ENCODE measurements at places on chromosomes 2 and 18.
A peak's percentile ranks its signal among the peaks of the same experiment; 100 is the strongest.

- no peak for DNase-seq
Observed at GRCh38 chr2:64534363-64534762, 10.2 kb downstream of the AFTPH start.

DNA sequence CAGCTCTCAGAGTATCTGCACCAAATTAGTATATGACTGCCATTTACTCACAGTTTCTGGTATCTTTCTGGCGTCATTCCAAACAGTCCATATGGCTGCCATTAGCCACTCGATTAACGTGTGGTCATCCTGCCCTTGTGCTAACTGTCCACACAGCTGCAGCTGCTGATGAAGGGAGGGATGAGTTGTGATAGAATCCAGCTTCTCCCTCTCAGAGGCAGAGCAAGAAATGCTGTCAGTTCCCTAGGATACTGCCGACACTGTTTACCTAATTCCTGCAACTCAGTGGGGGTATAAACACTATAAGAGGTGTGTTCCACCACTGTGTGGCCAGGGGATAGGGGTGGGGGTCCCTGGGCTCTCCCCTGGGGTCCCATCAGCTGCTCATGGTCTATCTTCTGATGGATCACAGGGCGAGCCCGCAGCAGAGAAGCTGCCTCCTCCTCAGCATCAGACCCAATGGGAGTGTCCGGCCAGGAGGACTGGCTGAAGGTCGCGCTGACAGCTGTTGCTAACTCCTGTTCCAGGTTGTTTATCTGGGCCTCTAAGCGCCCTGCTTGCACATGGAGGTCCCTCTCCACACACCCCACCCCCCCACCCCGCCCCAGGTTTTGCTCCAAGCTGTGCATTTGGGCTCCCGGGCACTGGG is 17.3 kb upstream of the KLHL23 start:
- DNase-seq: no peak

DNA sequence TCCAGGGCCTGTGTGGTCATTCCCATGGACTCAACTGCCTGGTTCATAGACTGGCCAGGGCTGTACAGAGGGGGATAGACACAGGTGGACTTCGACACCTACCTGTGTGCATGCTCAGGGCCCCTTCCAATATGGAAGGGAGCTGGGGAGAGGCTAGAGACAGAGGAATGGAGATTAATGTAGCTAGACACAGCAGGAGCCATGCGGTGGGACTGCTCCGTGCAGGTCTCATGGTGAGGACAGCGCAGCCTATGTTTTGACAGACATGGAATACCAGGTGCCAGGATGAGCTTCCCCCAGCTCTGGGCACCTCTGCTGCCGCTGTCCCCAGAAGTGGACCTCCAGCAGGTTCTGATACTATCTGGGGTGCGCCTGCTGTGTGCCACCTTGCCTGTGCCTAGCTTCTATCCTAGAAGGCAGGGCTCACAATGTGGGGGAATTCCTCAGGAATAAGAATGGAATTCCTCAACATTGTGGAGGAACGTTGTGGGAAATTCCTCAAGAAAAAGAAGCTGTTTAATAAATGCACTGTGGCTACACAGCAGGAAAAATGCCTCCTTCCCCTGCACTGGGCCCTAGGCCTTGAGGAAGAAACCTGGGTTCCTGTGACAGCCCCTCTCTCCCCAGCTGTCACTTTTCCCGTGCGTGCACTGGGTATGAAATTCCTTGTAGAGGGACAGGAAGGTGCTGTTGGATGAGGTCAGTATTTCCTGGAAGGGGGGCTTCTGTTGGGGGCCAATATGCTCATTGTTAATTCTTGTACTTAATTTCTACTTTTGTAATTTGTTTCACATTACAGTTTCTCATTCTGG is 7.3 kb downstream of the IL1R1 start:
- no peak for DNase-seq

DNA sequence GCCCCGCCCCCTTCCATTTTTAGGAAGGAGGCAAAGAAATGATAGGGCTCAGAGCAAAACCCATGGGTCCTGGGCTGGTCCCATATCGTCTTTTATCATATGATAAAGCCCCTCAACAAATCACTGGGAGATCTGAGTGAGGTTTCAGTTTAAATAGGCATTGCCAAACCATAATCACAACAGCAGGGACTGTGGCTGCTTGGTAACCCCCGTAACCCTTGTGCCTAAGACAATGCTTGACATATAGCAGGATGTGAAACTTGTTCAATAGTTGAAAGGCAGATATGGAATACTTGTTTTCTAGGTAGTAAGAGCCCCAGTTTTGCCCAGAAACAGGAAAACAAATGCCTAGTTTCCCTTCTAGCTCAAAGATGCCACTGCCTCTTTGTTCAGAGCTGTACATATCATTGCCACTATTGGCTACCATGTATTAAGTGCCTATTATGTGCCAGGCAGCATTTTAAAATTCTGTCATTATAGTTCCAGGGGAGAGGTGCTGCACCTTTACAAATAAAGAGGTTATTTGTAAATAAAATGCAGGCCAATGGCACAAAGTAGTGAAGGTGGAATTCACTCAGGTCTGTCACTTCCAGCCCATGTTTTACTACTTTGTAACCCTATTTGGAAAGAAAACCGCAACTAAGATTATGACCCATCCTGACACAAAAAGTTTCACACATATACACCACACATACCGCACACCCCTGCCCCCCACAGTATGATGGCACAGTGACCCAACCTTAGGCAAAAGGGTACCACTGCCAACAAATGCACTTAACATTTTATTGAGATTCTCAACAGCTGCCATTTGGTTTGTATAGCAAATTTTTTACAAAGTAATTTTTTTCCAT is 14.2 kb downstream of the NAGK start:
- DNase-seq: no peak

DNA sequence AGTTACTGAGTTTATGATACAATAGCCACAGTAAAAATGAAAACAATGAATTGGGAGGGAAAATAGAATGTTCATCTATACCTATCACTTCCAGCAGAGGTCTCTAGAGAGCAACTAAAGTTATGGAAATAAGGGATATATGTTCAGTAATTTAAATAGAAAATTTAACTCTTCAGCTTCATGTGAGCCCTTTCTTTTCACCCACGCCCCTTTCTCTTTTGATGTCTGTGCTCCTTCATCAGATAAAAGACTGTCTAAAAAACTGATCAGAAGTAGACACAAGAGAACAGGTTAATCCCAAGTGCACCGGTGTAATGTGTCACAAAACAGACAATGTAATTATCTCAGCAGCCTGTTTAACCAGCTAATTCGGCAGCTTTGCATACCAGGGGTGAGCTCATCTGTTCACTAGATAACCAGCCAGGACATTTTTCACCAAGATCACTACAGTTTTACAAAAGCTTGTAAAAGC is 238.5 kb upstream of the ERBB4 start:
- peak; percentile 78 for DNase-seq

DNA sequence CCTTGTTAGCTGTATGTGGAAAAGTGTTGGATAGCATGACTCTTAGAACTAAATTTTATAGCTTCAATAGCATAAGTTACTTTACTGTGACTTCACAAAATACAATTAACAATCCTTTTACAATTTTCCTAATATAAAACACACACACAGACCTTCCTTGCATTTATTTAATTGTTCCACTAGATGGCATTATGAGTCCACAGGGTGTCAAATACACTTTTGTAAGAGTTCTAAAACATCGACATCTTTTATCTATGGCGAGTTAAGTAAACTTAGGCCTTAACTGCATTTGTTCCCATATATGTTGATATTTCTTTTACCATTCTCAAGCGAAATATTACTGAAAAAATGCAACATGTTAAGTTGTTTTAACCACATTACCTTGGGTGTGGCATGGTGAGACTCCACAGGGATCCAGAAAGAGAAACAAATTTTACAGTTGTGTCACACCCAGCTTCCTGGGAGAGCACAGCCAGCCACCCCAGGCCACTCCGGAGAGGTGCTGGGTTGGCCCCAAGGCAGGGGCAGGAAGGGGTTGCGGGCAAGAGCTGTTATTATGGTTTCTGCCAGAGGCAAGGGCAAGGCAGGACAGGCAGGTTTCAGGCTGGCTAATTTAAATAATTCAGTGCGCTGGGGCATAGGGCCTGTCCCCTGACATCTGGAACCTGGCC is 312.4 kb upstream of the MC4R start:
- DNase-seq: peak; percentile 8

DNA sequence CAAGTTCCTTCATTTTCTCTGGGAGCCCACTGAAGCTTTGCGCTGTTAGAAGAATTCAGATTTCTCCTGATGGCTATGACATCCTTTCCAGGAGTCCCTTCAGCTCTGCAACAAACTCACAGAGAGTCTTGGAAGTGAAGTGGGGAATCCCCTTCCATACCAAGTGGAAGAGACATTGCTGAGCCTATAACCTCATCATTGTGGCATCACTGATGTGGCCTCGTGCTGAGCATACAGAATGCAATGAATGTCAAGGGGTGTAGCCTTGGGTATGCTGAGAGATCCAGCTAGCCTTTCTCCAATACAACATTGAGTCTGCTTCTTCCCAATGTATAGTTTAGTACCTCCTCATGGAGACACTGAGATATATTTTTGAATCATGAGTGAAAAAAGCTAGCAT is 311.1 kb upstream of the RAB12 start:
- DNase-seq: no peak

GRCh38 chr2:120255986-120256650 is 3.5 kb downstream of the RALB start:
- no peak for DNase-seq

- DNase-seq: no peak
Observed at GRCh38 chr2:110832740-110833139, 100.4 kb downstream of the ACOXL start.

DNA sequence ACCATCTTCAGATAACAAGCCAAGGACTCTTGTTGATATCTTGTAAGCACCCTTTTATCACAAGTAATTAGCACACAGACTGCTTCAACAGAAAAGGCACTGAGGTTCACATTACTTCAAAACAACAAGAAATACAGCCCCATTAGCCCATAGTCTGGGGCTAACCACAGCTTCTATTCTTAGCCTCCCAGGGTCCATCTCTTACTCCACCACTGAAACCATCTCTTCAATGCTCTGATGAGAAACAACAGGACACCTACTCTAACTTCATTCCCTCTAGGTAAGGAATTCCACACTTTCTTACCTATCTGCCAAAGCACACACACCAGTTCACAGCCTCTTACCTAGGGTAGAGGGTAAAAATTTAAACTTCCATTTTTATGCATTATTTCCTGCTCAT is 26.4 kb upstream of the CYTIP start:
- no peak for DNase-seq

GRCh38 chr2:172323256-172323655 is 104.1 kb upstream of the ITGA6 start:
- no peak for DNase-seq

- DNase-seq: no peak
Observed at GRCh38 chr2:39781697-39782096, 2.6 kb upstream of the THUMPD2 start.

DNA sequence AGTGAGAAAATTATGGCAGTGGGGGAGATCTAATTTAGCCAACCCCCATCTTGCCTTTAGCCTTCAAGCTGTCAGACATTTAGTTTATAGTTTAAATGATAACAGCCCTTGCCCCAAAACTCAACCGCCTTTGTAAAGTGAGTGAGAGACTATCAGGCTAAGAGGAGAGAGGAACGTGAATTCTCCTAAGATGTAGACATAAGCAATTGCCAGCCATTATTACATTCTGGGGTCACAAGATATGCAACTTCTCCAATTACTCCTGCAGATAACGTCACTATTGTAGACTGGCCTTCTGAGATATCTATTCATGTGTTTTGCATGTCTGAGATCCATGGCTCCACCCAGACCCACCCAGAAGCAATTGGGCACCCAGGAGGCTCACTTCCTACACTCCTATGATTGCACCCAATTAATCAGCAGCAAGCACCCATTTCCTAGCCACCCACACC is 307.3 kb downstream of the NBAS start:
- DNase-seq: no peak

GRCh38 chr2:33011373-33011772 is 64.6 kb downstream of the LTBP1 start:
- DNase-seq: no peak

- DNase-seq: no peak
Observed at GRCh38 chr18:38368886-38369285, 803.3 kb upstream of the CELF4 start.

DNA sequence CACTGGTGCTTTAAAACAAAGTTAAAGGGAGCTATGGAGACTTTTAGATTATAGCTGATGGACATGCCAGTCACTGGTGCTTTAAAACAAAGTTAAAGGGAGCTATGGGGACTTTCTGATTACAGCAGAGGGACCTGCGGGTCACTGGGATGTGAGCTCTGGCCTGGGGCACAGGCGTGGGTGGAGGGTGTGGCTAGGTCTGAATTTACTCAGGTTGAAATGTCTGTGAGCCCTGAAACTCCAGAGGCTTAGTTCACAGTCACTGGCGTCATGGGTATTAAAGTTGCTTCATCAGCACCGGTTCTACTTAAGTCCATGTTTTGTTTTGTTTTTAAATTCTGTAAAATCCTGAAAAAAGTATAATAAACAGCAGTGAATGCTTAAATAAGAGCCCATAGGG is 49.0 kb upstream of the TMEM18 start:
- DNase-seq: no peak

- DNase-seq: peak; percentile 30
Observed at GRCh38 chr2:8685697-8686358, 4.0 kb downstream of the ID2 start.

- no peak for DNase-seq
Observed at GRCh38 chr2:52976143-52976949, 791.3 kb upstream of the CHAC2 start.

- no peak for DNase-seq
Observed at GRCh38 chr18:12234451-12235190, 19.5 kb upstream of the CIDEA start.

DNA sequence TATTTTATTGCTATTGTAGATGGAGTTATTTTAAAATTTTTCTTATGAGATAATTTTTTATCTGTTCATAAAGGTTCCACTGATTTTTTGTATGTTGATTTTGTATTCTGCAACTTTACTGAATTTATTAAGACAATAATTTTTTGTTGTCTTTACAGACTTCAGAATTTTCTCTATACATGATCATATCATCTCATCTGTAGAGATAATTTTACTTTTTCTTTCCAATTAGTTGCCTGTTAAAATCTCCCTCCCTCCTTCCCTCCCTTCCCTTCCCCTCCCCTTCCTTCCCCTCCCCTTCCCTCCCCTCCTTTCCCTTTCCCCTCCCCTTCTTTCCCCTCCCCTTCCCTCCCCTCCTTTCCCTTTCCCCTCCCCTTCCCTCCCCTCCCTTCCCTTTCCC is 378.1 kb downstream of the SOCS6 start:
- DNase-seq: no peak
